ENCODE measurements at places on chromosomes 7 and 10. TPM values are rescaled to one million over a fixed set of nuclear protein-coding genes. Genes with fewer than 3 reads are reported as not detected.

- H3K4me3 ChIP-seq, result no peak overlapping the region
- H3K4me1 ChIP-seq, result no peaks in the 10 kb centered on the region
- no peak for DNase-seq
- no peaks in the 10 kb centered on the region for H3K36me3 ChIP-seq
Observed at GRCh38 chr10:70598857-70599295, 3.7 kb downstream of the PRF1 start.

Gene CYP3A7
- not detected for total RNA-seq

DNA sequence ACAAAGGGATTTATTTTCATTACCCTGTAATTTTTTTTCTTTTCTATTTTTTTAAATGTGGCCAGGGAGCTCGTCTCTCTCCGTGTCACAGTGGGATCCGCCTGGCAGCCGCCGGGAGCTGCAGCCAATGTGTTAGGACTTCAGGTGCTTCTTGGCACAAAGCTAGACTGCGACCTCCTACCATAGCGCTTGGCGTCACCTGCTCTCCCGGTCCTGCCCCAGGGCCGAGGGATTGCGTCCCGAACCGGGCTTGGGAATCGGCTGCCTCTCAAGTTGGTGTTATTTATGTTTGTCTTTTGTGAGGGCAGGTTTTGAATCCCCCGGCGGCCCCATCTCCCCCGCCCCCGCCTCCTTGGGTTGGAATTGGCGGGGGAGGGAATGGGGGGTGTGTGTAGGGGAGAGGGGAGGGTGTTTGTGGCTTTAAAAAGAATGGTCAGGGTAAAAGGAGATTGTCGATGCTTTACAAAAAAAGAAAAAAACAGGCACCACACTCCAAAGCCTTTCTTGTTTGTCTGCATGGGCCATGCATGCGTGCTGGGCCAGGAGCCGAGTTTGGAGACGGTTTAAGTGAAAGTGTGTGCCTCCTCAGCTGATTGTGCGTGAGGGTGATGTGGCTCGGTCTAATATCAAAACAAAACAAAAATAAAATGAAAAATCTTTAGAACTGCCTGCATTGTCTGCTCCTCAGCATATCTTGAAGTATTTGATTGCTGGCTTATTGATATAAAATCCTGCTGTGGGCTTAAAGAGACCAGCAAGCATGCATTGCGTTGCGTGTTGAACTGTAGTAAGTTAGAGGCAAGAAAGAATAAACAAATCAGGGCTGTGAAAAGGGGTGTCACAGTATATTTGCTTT, 1.2 kb downstream of the PPP1R9A start:
- no peaks in the 10 kb centered on the region for H3K36me3 ChIP-seq
- H3K27me3 ChIP-seq, result no peaks in the 10 kb centered on the region
- DNase-seq, result peak; percentile 77
- H3K27ac ChIP-seq, result peak overlapping the region; percentile 81

GRCh38 chr7:81632418-81632817, 137.4 kb downstream of the HGF start:
- no peak overlapping the region for H3K4me3 ChIP-seq
- no peaks in the 10 kb centered on the region for H3K36me3 ChIP-seq
- no peaks in the 10 kb centered on the region for H3K4me1 ChIP-seq
- no peak for DNase-seq

DNA sequence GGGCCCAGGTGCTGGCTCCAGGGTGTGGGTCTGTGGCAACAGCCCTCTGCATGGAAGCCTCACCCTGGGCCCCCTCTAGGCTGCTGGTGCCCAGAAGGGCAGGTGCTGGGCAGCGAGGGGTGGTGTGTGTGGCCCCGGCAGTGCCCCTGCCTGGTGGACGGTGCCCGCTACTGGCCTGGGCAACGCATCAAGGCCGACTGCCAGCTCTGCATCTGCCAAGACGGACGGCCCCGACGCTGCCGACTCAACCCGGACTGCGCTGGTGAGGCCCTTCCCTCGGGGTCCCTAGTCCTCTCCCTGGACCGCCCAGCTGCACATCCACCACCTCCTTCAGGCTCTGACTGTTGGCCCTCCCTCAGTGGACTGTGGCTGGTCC, 18.8 kb upstream of the ZNF467 start:
- no peak overlapping the region for H3K4me3 ChIP-seq
- H3K36me3 ChIP-seq, result no peaks in the 10 kb centered on the region
- peaks cover 8% of the 10 kb centered on the region for H3K27me3 ChIP-seq
- DNase-seq, result no peak
- H3K27ac ChIP-seq, result no peak overlapping the region

- H3K27me3 ChIP-seq, result peaks cover 38% of the 10 kb centered on the region
- H3K27ac ChIP-seq, result no peak within 1 kb of the TSS
- no peak for DNase-seq
- peak within 1 kb of the TSS; percentile 63 for H3K4me3 ChIP-seq
- peaks cover 8% of the 10 kb centered on the region for H3K4me1 ChIP-seq
- H3K36me3 ChIP-seq, result no peaks in the 10 kb centered on the region
Observed at GRCh38 chr7:137846827-137847567, at the start of gene DGKI. DGKI (minus strand) TSS chr7:137846974.

DNA sequence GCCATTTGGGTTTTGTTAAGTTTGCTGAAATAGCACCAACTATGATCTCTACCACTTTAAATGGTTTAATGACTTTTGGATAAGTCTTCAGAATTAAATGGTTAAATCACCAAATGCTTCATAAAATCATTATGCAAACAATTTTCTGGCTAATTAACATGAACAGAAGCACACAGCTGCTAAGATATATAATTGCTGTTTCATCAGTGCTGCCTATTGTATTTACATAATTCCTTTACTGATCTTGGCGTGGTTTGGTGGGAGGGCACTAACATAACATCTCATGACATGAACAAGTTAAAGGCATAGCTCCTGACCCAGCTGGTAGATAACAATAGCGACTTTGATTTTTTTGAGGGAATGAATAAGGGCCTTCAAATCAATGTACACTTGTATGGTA, 94.1 kb downstream of the FZD1 start:
- no peak for DNase-seq
- H3K4me1 ChIP-seq, result peaks cover 3% of the 10 kb centered on the region
- H3K27me3 ChIP-seq, result peaks cover 63% of the 10 kb centered on the region
- H3K4me3 ChIP-seq, result no peak overlapping the region
- H3K36me3 ChIP-seq, result no peaks in the 10 kb centered on the region
